RKO (cell line): ENCODE measurements at places on chromosomes 6 and 20.

GRCh38 chr6:39247667-39248194, 18.5 kb upstream of the KCNK5 start:
- DNase-seq = no peak

GRCh38 chr6:75855052-75855451, 106.0 kb downstream of the MYO6 start:
- peak; percentile 56 for DNase-seq

DNA sequence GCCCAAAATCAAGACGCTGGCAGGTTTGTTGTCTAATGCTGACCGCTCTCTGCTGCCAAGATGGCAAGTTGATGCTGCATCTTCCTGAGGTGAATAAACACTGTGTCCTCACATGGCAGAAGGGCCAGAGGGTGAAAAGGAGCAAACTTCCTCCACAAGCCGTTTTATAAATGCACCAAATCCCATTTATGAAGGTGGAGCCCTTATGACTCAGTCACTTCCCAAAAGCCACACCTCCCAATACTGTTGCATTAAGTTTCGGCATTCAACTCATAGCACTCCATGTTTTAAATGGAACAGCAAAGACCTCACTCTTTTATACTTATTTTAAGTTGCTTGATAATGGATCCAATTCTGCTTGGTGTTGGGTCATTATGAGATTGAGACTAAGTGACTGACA, 316.6 kb downstream of the RFPL4B start:
- DNase-seq = no peak

DNA sequence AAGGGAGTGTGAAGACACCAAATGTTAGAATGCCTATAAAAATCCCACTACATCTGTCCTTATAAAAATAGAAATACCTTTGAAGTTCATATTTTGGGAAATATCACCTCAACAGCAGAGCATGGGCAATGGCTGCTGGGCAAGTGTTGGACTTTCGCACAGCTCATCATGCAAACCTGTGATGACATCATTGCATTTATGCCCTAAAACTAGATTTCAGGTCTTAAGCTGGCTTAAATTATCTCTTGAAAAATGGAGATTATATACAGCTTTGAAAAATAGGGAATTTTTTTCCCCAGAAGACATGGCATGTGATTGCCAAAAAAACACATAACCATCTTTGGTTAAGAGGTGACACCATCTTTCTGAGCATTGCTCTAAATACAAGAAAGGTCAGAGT, 197.8 kb downstream of the UST start:
- DNase-seq = no peak

DNA sequence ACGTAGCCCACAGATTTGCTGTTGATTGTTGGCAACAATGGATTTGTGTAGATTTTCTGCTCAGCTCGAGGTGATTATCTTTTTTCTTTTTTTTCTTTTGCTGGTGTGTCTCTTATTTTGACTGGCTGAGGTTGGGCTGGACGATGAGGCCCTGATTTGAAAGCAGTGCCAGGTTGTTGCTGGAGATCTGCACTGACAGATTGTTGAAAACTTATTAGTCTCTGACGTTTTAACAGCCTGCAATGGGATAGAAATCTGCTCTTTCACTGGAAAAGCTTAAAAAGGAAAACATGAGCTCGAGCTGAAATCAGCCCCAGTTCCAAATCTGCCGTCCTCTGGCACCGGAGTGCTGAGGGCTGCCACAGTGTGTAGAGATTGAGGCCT, 87.7 kb downstream of the PDE7B start:
- no peak for DNase-seq

DNA sequence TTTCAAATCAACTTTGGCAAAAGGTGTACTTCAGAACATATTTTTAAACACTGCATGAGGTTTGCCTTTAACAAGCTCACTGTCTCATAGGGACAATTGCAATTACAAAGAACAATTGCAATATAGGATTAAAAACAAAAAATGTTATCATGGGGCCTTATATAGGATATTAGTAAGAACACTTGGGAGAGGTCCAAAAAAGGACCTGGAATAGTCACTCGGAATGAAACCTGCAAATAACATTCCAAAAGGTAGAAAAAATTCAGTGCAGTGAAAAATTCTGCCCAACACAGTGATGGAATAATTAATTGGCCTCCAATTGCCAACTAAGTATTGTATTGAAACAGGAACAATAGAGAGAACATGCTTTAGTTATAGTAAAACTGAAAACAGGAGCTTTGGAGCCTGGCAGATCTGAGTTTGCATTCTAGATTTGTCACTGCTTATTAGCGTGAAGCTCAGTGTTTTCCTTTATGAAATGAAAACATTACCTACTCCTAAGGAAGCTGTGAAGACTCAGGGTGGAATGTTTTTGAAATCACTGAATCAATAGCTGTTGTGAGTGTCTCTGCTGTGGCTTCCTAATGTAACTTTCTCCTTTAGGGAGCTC, 172.6 kb upstream of the BMP5 start:
- DNase-seq = no peak

GRCh38 chr6:31610968-31611367, 4.1 kb upstream of the AIF1 start:
- no peak for DNase-seq

- peak; percentile 75 for DNase-seq
Measured at GRCh38 chr20:44780226-44780625, 30.1 kb downstream of the RIMS4 start.

- DNase-seq = peak; percentile 75
Measured at GRCh38 chr6:170529839-170530469, 23.2 kb downstream of the PSMB1 start.

- DNase-seq = no peak
Measured at GRCh38 chr20:24747010-24747712, 201.9 kb upstream of the CST7 start.

DNA sequence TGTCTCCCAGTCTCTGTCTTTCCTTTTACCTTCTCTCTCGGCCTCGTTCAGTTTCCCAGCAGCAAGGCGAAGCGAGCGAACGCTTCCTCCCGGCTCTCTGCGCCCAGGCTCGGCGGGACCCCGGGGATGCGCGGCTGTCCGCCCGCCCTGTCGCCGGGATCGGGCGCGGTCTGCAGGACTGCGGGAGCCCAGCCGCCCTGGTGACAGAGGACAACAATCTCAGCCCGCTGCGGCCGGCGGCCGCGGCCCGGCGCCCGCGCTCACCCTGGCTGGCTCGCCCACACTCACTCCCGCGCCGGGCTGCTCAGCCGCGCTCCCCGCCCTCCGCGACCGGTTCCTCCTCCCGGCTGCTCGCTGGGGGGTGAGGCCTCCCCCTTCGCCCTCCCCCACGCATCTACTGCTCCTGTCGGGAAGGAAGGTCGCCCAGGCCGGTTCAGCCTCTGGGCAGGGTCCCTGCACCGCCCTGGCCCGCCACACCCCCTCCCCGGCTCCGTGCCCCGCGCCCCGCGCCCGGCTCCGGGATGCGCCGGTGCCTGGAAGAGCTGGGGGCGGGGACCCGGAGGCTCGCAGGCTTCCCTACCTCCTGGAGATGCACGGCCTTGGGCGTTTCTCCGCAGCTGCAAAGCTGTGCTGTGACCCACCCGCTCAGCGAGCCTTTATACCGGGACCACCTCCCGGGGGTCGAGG, 410 bp downstream of the SYNE1 start:
- no peak for DNase-seq

GRCh38 chr6:154320181-154320580, 36.4 kb downstream of the IPCEF1 start:
- DNase-seq = no peak

- DNase-seq = no peak
Measured at GRCh38 chr6:13120483-13121482, 207.6 kb downstream of the TBC1D7 start.

DNA sequence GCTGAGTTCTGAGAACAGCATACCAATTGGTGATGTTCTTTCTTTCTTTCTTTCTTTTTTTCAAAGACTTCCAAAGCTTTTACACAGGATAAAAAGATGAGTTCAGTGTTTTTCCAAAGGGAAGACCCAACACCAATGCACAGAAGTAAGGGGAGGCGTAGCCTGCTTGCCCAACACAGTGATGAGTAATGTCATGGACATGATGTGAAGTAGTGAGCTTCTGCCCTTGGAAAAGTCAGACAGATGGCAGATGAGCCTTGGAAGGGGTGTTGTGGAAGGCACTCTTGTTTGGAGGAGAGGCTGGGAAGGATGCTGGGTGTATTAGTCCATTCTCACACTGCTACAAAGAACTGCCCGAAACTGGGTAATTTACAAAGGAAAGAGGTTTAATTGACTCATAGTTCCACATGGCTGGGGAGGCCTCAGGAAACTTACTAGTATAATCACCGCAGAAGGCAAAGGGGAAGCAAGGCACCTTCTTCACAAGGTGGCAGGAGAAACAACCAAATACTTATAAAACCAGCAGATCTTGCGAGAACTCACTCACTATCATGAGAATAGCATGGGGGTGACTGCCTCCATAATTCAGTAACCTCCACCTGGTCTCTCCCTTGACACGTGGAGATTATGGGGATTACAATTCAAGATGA, 12.6 kb downstream of the LRP11 start:
- DNase-seq = no peak

GRCh38 chr20:50328222-50328979, 137.8 kb downstream of the CEBPB start:
- DNase-seq = no peak

DNA sequence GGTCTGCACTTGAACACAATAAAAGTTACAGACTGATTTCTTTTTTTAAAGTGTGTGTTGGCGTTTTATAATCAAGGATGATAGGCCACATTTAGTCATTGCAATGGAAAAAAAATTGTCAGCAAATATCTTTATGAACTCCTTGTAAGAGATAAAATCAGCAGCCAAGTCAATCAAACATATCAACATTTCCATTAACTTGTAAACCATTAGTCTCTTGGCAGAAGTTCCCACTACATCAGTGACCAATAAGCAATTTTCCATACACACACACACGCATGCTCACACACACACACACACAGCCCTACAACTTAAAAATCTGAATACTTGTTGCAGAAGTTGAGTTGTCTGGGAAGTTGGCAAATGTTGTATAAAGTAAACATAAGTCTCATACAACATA, 315.9 kb upstream of the KCNQ5 start:
- DNase-seq = no peak

- no peak for DNase-seq
Measured at GRCh38 chr20:62116558-62117361, 5.5 kb upstream of the LSM14B start.

- no peak for DNase-seq
Measured at GRCh38 chr20:44153636-44154043, 33.3 kb downstream of the JPH2 start.

DNA sequence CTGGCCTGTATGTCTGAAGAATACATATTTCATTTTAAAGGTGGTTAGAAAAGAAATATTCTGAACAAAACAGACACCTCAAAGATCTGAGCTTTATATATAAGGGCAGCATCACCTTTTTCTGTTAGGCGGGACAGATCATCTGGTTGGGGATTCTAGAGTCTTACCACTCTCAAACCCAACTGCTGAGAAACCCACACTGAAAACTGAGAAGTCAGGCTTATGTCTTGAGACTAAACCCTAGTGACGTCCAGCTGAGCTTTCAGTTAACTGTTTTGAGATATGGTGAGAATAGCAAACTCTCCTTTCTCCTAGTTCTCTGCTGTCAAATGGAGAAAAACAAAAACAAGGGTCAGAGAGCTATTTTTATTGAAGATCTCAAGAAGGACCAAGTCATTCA, 63.7 kb upstream of the CCN6 start:
- DNase-seq = no peak

DNA sequence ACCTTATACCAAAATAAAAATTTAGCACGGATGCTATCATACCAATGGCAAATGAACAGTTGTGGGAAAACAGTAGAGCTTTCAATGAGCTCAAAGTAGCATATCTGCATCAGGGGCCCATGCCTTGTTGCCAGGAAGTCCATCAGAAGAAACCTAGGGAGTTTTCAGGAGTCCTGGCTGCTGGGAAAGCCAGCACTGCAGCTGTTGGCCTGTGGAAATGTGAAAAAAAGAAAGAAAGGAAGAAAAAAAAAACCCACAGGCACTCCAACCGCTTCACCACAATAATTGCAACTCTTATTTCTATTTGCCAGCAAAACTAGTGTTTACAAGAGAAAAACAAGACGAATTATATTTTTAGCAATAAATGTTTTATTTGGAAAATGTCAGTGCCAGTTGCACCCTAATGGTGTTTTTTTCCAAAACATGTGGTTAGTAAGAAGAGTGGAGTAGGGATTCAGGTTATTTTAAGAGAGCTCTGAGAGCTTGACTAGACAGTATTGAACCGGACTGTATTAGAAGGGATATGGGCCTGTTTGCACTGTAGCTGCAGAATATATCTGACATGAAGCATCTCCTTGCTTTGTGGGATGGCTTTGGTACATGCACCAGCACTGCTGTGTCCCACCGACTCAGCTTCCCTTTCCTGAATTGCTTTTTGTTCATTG, 137.3 kb downstream of the CCDC170 start:
- DNase-seq = no peak

GRCh38 chr6:45419571-45420082, 41.9 kb upstream of the SUPT3H start:
- DNase-seq = peak; percentile 56

GRCh38 chr6:42393339-42393738, 58.4 kb downstream of the TRERF1 start:
- DNase-seq = no peak

- no peak for DNase-seq
Measured at GRCh38 chr6:122772724-122773415, 6.6 kb upstream of the FABP7 start.

- no peak for DNase-seq
Measured at GRCh38 chr6:163709693-163710092, 295.2 kb downstream of the QKI start.

GRCh38 chr6:34182751-34183531, 37.1 kb upstream of the GRM4 start:
- no peak for DNase-seq

DNA sequence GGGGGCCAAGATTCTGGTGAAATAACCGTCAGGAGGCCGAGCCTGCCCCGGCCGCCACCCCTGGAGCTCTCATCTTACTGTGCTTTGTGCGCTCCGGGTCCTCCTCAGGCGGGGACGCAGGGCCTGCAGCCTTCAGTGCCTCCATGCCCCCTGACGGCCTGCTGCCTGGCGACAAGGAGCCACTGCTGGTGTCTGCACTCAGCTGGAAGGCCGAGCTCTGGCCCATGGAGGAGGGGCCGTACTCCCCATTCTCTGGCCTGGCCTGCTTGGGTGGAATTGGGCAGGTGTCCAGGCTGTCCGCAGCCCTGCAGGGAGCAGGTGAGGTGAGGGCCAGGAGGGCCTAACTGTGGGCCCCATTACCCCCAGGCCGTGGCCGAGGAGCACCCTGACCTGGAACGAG, 5.3 kb downstream of the ZNF512B start:
- no peak for DNase-seq

- no peak for DNase-seq
Measured at GRCh38 chr20:8388707-8389106, 256.6 kb downstream of the PLCB1 start.

GRCh38 chr6:19795211-19795610, 42.0 kb upstream of the ID4 start:
- no peak for DNase-seq

- no peak for DNase-seq
Measured at GRCh38 chr6:69771158-69771906, 25.5 kb downstream of the LMBRD1 start.
